Nephron progenitor cell (in vitro differentiated cells): ENCODE measurements at places on chromosomes 16 and 17.

DNA sequence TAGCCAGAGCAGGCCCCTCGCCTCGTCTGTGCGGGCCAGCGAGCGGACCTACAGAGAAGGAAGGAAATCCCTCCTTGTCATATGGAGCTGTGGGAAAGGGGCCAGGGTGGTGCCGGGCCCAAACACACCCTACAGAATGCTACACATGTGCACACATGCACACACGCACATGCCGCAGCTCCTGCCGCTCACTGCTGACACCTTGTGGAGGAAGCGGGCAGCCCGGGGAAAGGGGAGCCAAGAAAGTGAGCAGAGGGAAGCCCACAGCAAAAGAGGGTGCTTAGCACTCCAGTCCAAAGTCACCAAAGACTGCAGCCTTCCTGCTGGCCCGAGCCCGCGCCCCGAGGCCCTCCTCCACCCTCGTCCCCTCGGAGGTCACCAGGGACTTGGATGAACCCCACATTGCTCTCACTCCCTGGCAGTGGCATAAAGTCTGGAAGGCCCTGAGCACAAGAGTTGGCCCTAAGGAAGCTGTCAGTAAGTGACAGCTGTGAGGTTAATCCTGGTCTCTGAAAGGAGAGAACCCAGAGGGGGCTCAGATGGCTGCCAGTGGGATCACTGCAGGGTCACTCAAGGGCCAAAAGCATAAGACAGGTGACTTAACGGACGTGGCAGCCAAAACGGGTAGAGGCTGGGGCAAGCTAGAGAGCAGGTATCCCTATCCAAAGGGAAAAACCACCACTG lies 68.2 kb downstream of the MYO18A start:
- H3K4me3 ChIP-seq: no peak overlapping the region
- peaks cover 4% of the 10 kb centered on the region for H3K27me3 ChIP-seq
- peaks cover 11% of the 10 kb centered on the region for H3K36me3 ChIP-seq
- no peak overlapping the region for H3K27ac ChIP-seq
- peaks cover 35% of the 10 kb centered on the region for H3K4me1 ChIP-seq

DNA sequence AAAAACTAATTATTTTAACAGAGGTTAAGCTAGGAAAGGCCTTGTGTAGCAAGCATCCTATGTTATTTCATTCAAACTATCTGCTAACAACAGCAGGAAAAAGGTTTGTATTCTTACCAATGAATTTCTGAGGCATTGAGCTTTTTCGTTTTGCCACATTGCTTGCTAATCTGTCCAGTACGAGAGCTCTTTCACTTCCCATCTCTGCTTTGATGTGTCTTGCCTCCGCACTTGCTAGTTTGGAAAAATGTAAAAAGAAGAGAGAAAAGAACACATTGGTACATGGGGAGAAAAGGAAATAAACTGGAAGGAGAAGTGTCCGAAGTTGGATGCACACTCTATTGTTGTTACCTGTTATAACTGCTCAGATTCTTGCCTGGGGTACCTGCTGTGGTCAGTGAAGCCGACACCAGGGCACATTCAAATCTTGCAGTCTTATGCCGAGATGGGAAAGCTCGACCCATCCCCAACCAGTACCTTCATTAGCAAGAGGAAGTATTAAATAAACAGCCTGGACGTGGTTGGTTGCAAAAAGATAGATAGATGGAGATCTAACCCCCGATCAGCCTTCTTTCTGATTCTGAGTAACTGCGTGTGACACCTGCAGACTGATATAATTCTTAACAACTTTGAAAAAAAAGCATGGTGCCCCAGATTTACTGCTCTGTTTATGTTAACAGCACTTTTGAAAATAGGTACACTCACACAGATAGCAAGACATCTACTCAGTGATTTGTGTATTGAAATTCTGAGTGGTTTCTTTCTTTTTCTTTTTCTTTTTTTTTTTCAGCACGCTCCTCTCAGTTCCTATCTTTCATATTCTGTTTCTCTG lies 40.0 kb downstream of the GRB7 start:
- no peak overlapping the region for H3K4me3 ChIP-seq
- no peak overlapping the region for H3K27ac ChIP-seq
- H3K36me3 ChIP-seq: no peaks in the 10 kb centered on the region
- DNase-seq: no peak
- peaks cover 42% of the 10 kb centered on the region for H3K27me3 ChIP-seq
- peaks cover 33% of the 10 kb centered on the region for H3K4me1 ChIP-seq

GRCh38 chr16:4525634-4526277 lies 12.8 kb downstream of the CDIP1 start:
- no peak overlapping the region for H3K4me3 ChIP-seq
- H3K27ac ChIP-seq: peak overlapping the region; percentile 83
- peaks cover 60% of the 10 kb centered on the region for H3K4me1 ChIP-seq
- no peak for DNase-seq

- no peak for DNase-seq
- H3K4me3 ChIP-seq: no peak overlapping the region
- H3K27ac ChIP-seq: no peak overlapping the region
- peaks cover 46% of the 10 kb centered on the region for H3K4me1 ChIP-seq
- peaks cover 10% of the 10 kb centered on the region for H3K36me3 ChIP-seq
Observed at GRCh38 chr16:53958341-53958880, 254.5 kb downstream of the FTO start.

DNA sequence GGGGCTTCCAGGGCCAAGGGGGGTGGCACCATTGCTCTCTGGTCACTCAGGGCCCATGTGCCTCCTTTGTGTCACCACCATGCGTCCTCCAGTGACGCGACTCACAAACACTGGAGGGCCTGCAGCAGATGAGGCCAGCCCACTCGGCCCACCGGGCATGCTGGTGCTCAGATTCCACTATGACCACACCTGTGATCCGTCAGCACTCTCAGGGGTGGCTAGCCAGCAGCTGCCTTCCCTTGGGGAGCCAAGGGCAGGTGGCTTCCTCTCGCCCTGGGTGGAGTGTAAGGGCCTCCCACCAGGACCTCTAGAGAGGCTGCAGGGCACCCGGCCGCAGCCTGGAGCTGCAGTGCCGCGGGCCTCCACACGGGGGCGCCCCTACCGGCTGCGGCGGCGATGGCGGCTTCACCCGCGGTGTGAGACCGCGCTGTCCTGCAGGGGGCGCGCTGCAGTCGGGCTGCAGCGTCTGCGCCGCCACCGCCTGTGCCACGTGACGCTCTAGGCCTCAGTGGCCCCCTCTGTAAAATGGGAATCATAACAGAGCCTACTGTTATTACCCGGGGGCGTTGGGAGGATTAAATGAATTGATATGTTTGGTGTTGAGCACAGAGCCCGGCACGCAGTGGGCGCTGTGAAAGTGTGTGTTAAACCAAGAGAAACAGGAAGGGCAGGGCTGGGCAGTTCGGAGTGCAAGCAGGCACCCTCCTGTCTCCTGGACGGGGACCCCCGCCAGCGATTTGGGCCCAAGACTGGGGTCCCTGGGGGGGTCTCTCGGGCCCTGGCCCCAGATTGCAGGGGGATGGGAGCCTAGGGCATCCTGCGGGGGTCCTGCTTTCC lies 192.4 kb upstream of the GSE1 start:
- no peak overlapping the region for H3K4me3 ChIP-seq
- peak; percentile 81 for DNase-seq
- H3K27me3 ChIP-seq: peaks cover 69% of the 10 kb centered on the region
- H3K27ac ChIP-seq: no peak overlapping the region
- no peaks in the 10 kb centered on the region for H3K36me3 ChIP-seq

GRCh38 chr17:773467-774312 lies 8.4 kb downstream of the GLOD4 start:
- peak overlapping the region; percentile 74 for H3K27ac ChIP-seq
- no peaks in the 10 kb centered on the region for H3K27me3 ChIP-seq
- peaks cover 90% of the 10 kb centered on the region for H3K36me3 ChIP-seq
- no peak for DNase-seq

DNA sequence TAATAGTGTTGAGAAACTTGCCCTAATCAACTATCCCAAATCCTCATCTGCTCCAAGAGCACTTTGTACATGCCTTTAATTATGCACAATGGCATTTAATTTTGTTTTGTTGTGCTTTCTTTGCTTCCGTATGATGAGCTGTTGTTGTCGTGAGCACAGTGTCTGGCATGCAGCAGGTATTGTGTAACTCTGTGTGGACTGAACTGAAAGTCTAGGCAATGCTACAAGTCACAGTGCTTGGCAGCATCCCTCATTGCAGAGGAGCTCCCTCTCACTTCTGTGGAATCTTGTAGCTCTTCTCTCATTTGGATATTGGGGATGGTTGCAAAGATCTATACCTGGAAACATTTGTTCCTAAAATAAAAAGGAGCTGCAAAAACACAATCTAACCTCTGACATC lies 502.2 kb upstream of the CA10 start:
- no peaks in the 10 kb centered on the region for H3K36me3 ChIP-seq
- H3K4me1 ChIP-seq: no peaks in the 10 kb centered on the region
- no peak overlapping the region for H3K27ac ChIP-seq

GRCh38 chr16:49698453-49698815 lies 157.5 kb downstream of the ZNF423 start:
- peaks cover 3% of the 10 kb centered on the region for H3K27me3 ChIP-seq
- peak overlapping the region; percentile 69 for H3K27ac ChIP-seq
- H3K4me3 ChIP-seq: peak overlapping the region; percentile 34
- no peaks in the 10 kb centered on the region for H3K36me3 ChIP-seq

DNA sequence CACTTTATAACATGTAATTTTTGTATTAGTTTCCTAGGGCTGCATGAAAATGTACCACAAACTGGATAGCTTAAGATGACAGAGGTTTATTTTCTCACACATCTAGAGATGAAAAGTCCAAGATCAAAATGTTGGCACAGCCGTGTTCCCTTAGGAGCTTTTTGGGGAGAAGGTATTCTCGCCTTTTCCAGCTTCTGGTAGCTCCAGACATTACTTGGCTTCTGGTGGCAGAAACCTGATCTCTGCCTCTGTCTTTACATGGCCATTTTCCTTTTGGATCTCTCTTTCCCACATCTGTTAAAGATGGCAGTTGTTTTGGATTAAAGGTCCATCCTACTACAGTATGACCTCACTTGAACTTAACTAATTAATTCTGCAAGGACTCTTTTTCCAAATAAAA lies 885.7 kb upstream of the CDH8 start:
- H3K4me1 ChIP-seq: no peaks in the 10 kb centered on the region
- H3K4me3 ChIP-seq: no peak overlapping the region
- no peak for DNase-seq
- no peaks in the 10 kb centered on the region for H3K27me3 ChIP-seq

GRCh38 chr17:63722403-63722802 lies 19.2 kb downstream of the STRADA start:
- no peak overlapping the region for H3K4me3 ChIP-seq
- no peaks in the 10 kb centered on the region for H3K4me1 ChIP-seq
- H3K27ac ChIP-seq: no peak overlapping the region
- peaks cover 8% of the 10 kb centered on the region for H3K27me3 ChIP-seq

- peaks cover 12% of the 10 kb centered on the region for H3K27me3 ChIP-seq
- no peaks in the 10 kb centered on the region for H3K36me3 ChIP-seq
- H3K4me1 ChIP-seq: no peaks in the 10 kb centered on the region
- H3K27ac ChIP-seq: no peak overlapping the region
Observed at GRCh38 chr17:80427366-80428282, 12.7 kb downstream of the ENDOV start.

GRCh38 chr16:54891346-54891745 lies 39.3 kb upstream of the IRX5 start:
- H3K27me3 ChIP-seq: peaks cover 4% of the 10 kb centered on the region
- peaks cover 18% of the 10 kb centered on the region for H3K4me1 ChIP-seq
- no peaks in the 10 kb centered on the region for H3K36me3 ChIP-seq
- H3K4me3 ChIP-seq: no peak overlapping the region

DNA sequence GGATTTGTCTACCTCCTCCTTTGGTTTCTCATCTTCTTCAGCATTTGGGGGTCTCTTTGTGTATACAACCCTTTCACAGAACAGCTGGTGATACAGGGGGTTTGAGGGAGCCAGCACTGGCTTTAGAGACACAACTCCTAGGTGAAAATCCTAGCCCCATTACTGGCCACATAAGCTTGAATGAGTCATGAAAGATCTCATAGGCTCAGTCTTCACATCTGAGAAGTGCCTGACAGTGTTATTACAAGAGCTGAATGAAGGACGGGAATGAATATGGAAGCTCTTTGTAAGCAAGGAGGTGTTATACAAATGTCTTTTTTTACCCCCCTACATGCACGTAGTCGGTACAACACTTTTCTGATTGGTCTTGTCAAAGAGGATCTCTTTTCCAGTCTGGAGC lies 1.7 kb upstream of the B4GALNT2 start:
- peaks cover 15% of the 10 kb centered on the region for H3K36me3 ChIP-seq
- peak overlapping the region; percentile 40 for H3K4me3 ChIP-seq
- DNase-seq: no peak

DNA sequence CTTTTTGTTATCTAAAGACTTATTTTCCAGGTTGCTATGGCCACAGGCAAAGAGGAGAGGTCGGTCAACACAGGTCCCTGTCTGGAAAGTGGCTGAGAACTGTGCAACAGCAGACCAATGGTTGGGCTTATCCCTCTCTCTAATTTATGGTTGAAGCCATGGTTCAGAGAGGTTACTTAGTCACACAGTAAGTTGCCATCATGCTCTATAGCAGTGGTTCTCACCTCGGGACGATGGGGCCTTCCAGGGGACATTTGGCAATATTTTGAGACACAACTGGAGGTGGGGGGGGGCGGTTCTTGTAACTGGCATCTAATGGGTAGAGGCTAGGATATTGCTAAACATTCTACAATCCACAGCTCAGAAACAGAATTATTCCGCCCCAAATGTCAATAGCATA lies 842 bp upstream of the LDAF1 start:
- DNase-seq: no peak
- no peak overlapping the region for H3K27ac ChIP-seq
- peak overlapping the region; percentile 91 for H3K4me3 ChIP-seq
- H3K27me3 ChIP-seq: peaks cover 12% of the 10 kb centered on the region
- peaks cover 21% of the 10 kb centered on the region for H3K4me1 ChIP-seq
- H3K36me3 ChIP-seq: peaks cover 16% of the 10 kb centered on the region

- H3K36me3 ChIP-seq: no peaks in the 10 kb centered on the region
- peaks cover 25% of the 10 kb centered on the region for H3K27me3 ChIP-seq
- no peak overlapping the region for H3K27ac ChIP-seq
- DNase-seq: no peak
- H3K4me3 ChIP-seq: no peak overlapping the region
Observed at GRCh38 chr17:31686495-31686894, 172.5 kb downstream of the COPRS start.

DNA sequence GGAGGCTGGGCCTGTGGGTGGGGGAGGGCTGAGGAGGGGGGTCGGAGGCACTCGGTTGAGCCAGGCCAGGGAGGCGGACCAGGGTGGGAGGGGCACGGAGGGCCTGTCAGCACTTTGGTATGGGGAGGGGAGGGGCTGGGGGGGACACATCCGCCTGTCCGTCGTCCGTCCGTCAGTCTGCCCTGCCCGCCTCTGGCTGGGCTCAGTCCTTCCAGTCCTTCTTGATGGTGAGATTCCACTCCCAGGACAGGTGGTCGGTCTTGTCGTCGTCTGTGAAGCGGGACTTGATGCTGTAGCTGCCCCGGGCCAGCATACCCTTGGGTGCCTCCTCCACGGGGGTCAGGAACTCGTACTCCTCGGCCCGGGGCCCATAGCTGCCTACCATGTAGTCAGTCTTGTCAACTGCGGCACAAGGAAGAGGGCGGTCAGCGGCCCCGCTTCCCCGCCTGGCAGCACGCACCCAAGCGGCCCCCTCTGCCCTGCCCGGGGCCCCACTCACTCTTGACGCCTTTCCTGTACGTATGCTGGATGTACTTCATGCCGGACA lies 2.4 kb downstream of the ARHGDIA start:
- peaks cover under 1% of the 10 kb centered on the region for H3K36me3 ChIP-seq
- peak overlapping the region; percentile 85 for H3K4me3 ChIP-seq
- no peaks in the 10 kb centered on the region for H3K27me3 ChIP-seq
- H3K27ac ChIP-seq: peak overlapping the region; percentile 87

- H3K36me3 ChIP-seq: peaks cover 50% of the 10 kb centered on the region
- H3K27ac ChIP-seq: peak overlapping the region; percentile 52
- DNase-seq: no peak
- H3K27me3 ChIP-seq: no peaks in the 10 kb centered on the region
- peaks cover 27% of the 10 kb centered on the region for H3K4me1 ChIP-seq
- H3K4me3 ChIP-seq: no peak overlapping the region
Observed at GRCh38 chr17:76421044-76421407, 31.9 kb downstream of the UBE2O start.
